AG04449 (cell line): ENCODE measurements at places on chromosomes 1 and 21.

DNA sequence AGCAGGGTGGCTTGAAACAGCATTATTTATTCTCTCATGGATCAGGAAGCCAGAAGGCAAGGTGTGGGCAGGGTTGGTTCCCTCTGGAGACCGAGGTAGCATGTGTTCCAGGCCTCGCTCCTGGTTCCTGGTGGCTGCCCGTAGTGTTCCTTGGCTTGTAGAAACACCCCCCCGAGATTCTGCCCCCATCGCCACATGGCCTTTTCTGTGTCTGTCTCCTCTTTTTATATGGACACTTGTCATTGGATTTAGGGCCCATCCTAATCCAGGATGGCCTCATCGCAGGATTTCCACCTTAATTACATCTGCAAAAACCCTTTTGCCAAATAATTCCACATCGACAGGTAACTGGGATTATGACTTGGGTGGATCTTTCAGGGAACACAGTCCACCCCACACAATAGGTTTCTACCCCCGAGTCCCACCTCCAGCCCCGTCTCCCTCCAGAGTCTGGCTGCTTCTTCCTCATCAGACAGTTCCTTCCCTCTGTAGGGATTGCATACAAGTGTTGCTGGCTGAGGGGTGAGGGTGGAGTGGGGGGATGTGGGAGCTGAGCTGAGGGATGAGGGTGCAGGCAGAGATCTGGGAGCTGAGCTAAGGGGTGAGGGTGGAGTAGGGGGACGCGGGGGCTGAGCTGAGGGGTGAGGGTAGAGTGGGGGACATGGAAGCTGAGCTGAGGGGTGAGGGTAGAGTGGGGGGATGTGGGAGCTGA is 12.3 kb upstream of the NPHP4 start:
- no peak for DNase-seq

- no peak for DNase-seq
Observed at GRCh38 chr21:43880111-43880985, 15.3 kb downstream of the AGPAT3 start.

DNA sequence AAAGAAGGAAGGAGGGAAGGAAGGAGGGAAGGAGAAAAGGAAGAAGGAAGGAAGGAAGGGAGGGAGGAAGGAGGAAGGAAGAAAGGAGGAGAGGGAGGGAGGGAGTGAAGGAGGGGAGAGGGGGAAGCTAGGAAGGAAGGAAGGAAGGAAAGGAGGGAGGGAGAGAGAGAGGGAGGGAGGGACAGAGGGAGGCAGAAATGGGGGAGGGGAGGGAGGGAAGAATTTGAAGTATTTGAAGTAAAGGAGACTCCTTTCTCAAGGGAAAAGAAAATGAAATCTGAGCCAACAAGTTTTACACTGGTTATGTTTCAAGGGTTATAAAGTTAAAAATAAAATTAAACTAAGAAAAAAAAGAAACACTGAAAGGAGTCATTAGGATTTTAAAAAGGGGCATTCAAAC is 431.4 kb downstream of the BRINP3 start:
- no peak for DNase-seq

DNA sequence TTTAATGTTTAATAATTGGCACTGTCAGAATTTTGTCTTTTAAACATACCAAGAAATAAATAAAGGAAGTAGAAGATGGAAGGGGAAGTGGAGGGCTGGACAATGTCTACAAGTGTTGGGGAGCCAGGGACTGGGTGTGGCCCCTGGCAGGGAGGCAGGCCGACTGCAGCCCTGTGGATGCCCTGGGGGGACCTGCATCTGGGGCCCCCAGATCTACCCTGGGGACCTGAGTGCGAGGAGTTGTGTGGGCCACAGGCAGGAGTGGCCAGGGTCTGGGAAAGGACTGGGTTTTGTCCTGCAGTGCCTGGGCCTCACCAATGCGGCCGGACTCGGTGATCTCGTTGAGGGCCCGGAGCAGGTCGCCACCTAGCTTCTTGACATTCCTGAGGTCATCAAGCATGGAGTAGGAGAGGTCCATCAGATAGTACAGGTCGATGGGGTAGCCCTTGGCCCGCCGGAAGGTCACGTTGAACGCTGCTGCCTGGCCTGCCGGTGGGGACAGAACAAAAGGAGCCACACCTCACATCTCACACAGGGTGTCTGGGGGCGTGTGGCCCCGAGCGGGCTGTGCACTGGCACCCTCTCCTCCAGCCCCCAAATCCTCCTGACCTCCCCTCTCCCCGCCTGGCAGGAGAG is 17.5 kb downstream of the ITGB2 start:
- DNase-seq = no peak

DNA sequence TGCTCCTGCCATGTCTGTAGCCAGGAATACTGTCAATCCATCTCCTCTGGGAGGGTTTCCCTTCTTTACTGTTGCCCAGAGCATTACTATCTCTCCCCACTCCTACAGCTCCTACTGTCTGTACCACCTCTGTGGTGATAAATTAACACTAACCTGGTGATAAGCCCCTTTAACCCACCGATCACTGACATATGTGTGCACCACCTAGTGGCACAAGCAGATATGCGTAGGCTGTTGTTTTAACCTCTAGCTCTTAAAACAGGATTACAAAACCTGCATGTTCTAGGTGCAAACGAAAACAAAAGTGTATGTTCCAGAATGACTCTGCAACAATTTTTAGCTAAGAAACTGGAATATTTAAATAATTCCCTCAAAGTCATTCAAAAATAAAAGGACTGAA is 93.9 kb upstream of the BEND5 start:
- DNase-seq = no peak
